Posterior vena cava (tissue), 2 donors: ENCODE measurements at places on chromosomes 3 and 15. TPM values are rescaled to one million over a fixed set of nuclear protein-coding genes. Genes with fewer than 3 reads are reported as not detected.

The PIAS1 gene
- 43.1 TPM for total RNA-seq

- DNase-seq = no peak
Measured at GRCh38 chr3:108297647-108298046, 1.3 kb downstream of the HHLA2 start.

DNA sequence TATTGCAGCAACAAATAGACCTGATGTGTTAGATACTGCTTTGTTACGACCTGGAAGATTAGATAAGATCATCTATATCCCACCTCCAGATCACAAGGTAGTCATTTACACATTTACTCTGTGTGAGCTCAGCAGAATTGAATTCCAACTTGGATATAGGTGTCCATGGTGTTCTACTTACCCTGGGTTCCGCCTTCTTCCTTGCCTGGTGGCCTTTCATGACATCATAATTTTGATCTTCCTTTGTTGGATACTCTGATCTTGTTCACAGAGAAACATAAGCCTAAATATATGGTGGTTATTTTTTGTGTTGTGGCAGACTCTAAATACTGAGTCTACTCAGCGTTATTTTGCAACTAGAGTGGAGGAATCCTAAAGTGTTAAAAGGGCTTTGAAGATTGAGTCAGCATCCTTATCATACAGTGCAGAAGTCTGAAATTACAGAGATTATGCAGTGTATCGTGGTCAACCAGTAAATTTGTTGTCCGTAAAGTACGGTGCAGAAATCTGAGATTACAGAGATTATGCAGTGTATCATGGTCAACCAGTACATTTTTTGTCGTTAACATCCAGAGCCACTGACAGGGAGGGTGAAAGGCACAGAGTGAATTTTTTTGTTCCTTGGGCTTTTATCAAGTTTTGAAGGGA lies 39.1 kb upstream of the GATM start:
- no peak for DNase-seq

The SLC26A6 gene
- total RNA-seq = 11.7 TPM

GRCh38 chr3:125331243-125331642 lies 43.9 kb downstream of the ZNF148 start:
- no peak for DNase-seq

The AP3B2 gene
- 0.86 TPM for total RNA-seq

- no peak for DNase-seq
Measured at GRCh38 chr3:29279806-29280205, 1.1 kb upstream of the RBMS3 start.

The RAD51 gene
- 1.0 TPM for total RNA-seq

The SLC24A5 gene
- not detected for total RNA-seq

The PPM1L gene
- total RNA-seq = 13.0 TPM
